Posterior vena cava (tissue), 2 donors: ENCODE measurements at places on chromosomes 16 and 17. TPM values are rescaled to one million over a fixed set of nuclear protein-coding genes. Genes with fewer than 3 reads are reported as not detected.
A peak's percentile ranks its signal among the peaks of the same experiment; 100 is the strongest.

AURKB gene
- total RNA-seq: not detected

CCDC144A gene
- total RNA-seq: 11.9 TPM

SEPTIN12 gene
- not detected for total RNA-seq

TEKT1 gene
- not detected for total RNA-seq

B4GALNT2 gene
- 0.05 TPM for total RNA-seq

CCL7 gene
- total RNA-seq: not detected

LGALS9 gene
- total RNA-seq: 56.9 TPM

GRCh38 chr17:74351552-74352210 lies 10.0 kb downstream of the BTBD17 start:
- no peak for DNase-seq

GRCh38 chr16:78763821-78764440 lies 664.5 kb downstream of the WWOX start:
- DNase-seq: no peak

GRCh38 chr17:63610854-63611253 lies 10.2 kb downstream of the TACO1 start:
- no peak for DNase-seq

DNA sequence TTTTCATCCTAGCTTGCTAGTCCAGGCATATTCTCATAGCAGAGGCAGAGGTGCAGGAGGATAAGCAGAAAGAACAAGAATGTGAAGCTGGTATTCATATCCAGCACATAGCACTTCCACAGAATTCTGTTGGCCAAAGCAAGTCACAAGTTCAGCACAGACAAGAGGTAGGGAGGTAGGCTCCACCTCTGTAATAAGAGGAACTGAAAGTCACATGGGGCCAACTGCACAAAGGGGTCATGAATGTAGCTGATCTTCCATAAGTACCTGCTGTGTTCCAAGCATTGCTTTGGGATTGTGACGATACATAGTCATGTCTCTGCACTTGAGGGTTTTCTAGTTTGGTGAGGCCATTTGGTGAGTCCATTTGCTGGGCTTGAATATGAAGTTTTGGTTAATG lies 110.8 kb upstream of the MPHOSPH6 start:
- no peak for DNase-seq

- no peak for DNase-seq
Measured at GRCh38 chr16:52578007-52578828, 31.3 kb upstream of the TOX3 start.

- DNase-seq: no peak
Measured at GRCh38 chr17:50917418-50917743, 51.2 kb upstream of the TOB1 start.

GRCh38 chr16:62408760-62409159 lies 372.5 kb upstream of the CDH8 start:
- DNase-seq: no peak

GRCh38 chr17:68152161-68152571 lies 95.7 kb upstream of the AMZ2 start:
- DNase-seq: no peak

DNA sequence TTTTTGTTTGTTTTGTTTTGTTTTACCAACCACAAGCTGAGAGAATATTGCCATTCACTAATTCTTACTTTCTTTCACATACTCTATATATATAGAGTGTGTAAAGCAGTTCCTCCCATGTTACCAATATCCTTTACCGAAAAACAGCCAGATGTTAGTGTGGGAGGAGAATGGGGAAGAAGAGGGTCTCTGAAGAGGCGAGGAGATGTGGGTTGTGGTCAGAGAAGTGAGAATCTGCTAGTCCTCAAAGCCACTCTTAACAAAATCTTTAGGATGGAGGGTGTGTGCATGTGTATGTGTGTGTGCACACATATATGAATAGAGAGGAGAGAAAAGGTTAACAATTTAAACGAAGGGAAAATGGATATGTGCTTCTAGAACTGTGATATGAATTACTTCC lies 80.6 kb downstream of the TUBD1 start:
- DNase-seq: no peak

DNA sequence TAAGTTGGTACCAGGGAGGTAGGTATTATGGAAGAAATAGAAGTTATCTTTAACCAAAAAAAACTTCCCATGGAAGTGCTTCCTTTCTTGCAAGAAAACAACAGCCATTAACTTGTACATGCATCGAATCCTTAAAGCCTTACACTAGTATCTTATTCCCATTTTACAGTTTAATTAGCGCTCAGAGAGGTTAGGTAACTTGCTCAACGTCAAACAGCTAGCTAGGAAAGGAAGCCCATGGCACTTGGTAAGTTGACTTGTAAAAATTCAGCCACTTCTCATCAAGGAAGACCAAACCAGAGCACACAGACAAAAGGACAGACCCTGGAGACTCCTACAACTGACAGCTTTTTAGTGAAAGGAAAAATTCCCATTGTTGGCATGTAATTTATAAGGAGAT lies 3.5 kb upstream of the NTAN1 start:
- no peak for DNase-seq

DNA sequence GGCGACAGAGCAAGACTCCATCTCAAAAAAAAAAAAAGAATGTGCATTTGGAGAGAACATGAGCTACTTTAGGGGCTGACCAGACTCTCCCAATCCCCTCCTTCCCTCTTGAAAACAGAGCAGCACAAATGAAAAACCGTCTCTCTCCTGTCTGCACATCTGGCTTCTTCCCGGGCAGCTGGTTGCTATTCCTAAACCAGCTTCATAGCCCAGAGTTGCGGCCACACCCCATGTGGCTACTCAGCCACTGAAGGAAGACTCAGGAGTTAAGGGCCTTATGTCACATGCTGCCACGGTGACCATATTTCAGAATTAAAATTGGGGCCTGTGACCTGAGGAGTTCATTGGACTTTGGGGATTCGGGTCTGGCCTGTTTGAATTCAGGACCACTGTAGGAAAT lies 48.3 kb downstream of the KATNIP start:
- DNase-seq: no peak

GRCh38 chr17:69348429-69348828 lies 21.5 kb upstream of the ABCA5 start:
- no peak for DNase-seq

- peak; percentile 80 for DNase-seq
Measured at GRCh38 chr17:21318439-21318838, 33.9 kb downstream of the MAP2K3 start.

DNA sequence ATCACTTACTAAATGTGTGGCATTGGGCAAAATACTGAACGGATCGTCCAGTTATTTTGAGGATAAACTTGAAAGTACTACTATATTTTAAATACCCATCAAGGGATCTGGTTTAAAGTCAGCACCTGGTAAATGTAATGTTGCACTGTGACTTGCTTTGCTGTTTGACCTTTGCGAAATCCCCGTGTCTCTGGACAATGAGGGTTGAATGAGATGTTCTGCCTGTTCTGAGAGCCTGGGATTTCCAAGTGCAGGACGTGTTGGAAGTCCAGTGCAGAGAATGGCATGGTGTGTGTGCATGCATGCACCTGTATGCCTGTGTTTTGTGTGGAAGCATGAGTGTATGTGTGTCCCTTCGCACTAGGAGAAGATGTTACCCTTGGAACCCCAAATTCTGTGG lies 106.6 kb downstream of the N4BP1 start:
- no peak for DNase-seq
